ENCODE measurements at places on chromosomes 2 and 18.

GRCh38 chr18:48931680-48932461, 18.9 kb downstream of the SMAD7 start:
- H3K4me1 ChIP-seq: peaks cover 92% of the 10 kb centered on the region
- peak; percentile 72 for DNase-seq
- peak overlapping the region; percentile 89 for H3K27ac ChIP-seq
- H3K4me3 ChIP-seq: peak overlapping the region; percentile 50
- H3K36me3 ChIP-seq: peaks cover 28% of the 10 kb centered on the region
- H3K27me3 ChIP-seq: no peaks in the 10 kb centered on the region

GRCh38 chr2:131016826-131017741, 76.2 kb downstream of the FAM168B start:
- H3K27ac ChIP-seq: no peak overlapping the region
- H3K36me3 ChIP-seq: no peaks in the 10 kb centered on the region
- DNase-seq: no peak
- H3K4me1 ChIP-seq: peaks cover under 1% of the 10 kb centered on the region

DNA sequence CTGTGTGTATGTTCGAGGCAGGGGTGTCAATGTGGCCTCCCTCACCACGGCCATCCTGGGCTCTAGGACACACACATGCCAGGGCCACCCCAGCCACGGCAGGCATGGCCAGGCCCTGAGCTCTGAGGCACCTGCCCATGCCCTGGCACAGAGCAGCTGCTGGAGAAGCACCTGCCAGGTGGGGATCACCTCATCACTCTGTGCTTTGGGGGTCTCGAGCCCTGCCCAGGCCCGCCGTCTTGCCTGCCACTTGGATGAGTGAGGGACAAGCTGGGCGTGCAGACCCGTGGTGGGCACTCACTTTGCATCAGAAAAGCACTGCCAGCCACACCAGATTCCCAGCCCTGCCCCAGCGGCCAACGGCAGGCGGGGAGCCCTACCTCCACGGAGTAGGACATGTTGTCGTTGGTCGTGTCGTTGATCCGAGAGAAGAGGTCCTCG, 33.1 kb downstream of the KIF1A start:
- no peaks in the 10 kb centered on the region for H3K36me3 ChIP-seq
- H3K4me1 ChIP-seq: no peaks in the 10 kb centered on the region
- DNase-seq: peak; percentile 0
- H3K27me3 ChIP-seq: peaks cover 6% of the 10 kb centered on the region
- H3K4me3 ChIP-seq: no peak overlapping the region

DNA sequence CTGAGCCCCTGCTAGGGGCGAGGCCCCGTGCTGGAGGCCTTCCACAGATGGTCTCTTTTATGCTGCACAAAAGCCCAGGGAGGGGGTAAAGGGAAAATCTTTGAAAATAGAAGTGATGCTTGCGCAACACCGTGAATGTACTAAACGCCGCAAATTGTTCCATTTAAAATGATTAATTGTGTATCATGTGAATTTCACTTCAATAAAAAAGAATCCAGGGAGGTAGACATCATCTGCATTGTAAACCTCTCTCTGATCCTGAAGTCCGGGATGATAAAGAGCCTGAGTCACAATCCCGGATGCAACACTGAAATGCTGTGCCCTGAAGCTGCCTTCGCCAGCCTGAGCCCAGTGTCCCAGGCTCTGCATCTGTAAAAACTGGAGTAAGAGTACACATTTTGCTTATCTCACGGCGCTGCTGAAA, 107.7 kb upstream of the PPP1CB start:
- H3K4me1 ChIP-seq: peaks cover 23% of the 10 kb centered on the region
- H3K27ac ChIP-seq: no peak overlapping the region
- DNase-seq: no peak
- no peaks in the 10 kb centered on the region for H3K27me3 ChIP-seq

DNA sequence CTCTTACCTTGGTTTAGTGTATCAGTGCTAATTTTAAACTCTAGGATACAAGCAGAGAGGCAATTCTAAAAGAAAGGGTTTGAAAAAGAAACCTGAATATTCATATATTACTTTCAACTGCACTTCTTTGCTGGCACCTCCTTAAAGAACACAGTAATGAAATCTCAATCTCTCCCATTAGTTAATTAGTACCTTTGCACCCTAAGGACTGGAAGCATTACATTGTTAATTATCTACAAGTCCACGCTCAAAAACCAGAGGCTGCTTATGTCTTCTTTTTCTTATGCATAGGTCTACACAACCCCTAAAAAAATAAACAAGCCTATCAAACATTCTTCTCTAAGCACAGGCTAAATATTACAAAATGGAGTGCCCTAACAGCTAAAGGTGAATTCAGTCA, 20.2 kb downstream of the EPHA4 start:
- H3K36me3 ChIP-seq: no peaks in the 10 kb centered on the region
- no peak for DNase-seq
- H3K4me1 ChIP-seq: peaks cover 18% of the 10 kb centered on the region
- H3K4me3 ChIP-seq: no peak overlapping the region
- no peaks in the 10 kb centered on the region for H3K27me3 ChIP-seq
